ENCODE measurements at places on chromosomes 7 and 10.

- DNase-seq, result no peak
Observed at GRCh38 chr7:147607157-147607800, 983.3 kb upstream of the C7orf33 start.

DNA sequence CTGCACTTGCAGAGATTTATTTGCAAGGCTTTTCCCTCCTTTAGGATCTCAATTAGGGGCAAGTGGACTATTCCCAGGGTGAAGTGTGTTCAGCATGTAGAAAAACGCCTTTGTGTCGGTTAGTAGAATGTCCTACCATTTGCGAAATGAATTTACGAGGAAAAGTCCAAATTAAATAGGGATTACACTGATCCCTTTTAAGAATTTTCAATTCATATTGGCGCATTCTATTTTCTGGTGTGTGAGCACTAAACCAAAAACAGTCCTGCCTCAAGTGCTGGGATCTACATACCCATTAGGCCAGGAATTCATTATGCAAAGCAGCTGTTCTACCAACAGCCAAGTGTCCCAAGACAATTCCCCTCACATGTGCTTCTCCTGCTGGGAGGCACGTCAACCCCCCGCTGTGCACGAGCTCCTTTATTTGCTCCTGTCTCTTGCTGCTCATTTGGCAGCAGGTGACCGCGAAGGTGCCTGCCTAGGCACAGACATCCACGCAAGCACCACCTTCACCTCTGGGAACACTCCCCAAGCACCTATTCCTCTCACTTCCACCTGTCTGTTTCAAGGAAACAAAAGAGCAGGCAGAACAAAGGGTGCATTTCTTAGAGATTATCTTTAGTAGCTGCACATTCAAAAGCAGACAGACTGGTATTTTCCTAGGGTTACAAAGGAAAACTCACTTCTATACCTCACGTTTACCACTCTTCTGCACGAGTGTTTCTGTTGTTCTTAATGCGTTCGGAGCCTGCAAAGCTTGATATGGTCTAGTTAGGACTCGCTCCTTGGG, 134.6 kb upstream of the FGFR2 start:
- DNase-seq, result no peak

DNA sequence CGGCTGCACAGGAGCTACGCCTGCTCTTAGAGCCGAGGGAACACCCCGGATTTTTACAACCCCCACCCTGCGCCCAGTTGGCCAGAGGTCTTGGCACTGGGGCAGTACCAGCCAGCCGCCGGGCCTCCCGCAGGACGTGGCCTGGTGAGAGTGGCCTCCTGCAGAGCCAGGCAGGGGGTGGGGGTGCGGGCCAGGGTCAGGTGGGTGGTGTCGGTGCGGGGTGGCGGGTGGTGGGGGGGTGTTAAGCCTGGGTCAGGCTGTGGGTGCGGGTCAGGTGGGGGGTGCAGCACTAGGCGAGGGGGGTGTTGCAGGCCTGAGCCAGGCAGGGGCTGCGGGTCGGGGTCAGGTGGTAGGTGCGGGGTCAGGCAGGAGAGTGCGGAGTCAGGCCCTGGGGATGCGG, 647 bp downstream of the ECHS1 start:
- no peak for DNase-seq

- DNase-seq, result no peak
Observed at GRCh38 chr10:48343106-48343505, 36.6 kb downstream of the MAPK8 start.

- DNase-seq, result no peak
Observed at GRCh38 chr10:59206204-59206720, 29.8 kb downstream of the PHYHIPL start.

Data from stimulated activated CD4-positive, alpha-beta T cell treated with anti-CD3 and anti-CD28 coated beads, TNF-alpha, amount 100 ng/mL, for 24 hours (primary cell).